ENCODE measurements at places on chromosomes 4 and X. TPM values are rescaled to one million over a fixed set of nuclear protein-coding genes. Genes with fewer than 3 reads are reported as not detected.

DNA sequence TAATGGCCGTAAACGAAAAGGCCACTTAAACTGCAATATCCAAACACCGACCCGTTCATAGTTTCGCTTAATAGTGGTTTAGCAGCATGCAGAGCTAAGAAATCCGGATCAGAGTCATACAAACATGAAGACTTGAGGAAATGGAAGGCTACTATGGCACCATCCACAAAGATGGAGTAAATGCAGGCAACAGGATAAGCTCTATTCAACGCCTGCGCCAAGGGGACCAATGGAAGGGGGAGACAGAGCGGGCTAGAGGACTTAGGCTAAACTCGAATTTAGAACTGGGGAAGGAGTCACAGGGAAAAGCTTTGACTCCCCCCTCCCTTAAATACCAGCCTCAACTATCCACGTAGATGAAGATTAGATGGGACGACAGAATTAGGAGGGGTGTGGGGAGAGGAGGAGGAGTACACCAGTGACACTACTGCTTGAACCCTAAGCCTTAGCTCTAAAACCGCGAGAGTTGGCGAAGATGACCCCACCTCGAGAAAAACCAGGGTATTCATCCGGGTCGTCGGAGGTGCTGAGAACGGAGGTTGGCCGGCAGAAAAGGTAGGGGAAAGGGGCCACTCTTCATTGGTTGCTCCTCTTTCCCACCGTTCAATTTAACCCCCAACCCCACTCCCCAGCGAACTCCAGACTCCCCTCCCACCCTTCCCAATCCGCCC is 3.5 kb downstream of the HUWE1 start:
- no peak for DNase-seq

- DNase-seq = peak; percentile 68
Observed at GRCh38 chr4:82293304-82293703, 80.5 kb downstream of the HNRNPD start.

- DNase-seq = no peak
Observed at GRCh38 chrX:125089761-125090445, 229.8 kb upstream of the TEX13C start.

- DNase-seq = peak; percentile 40
Observed at GRCh38 chr4:71004281-71004851, 10.9 kb downstream of the DCK start.

GRCh38 chr4:5204781-5205180 is 153.5 kb downstream of the STK32B start:
- no peak for DNase-seq

Gene MTMR8
- 9.3 TPM for total RNA-seq

Gene CYLC1
- total RNA-seq = not detected

Gene ERCC6L
- 0.28 TPM for total RNA-seq

Gene RTL9
- not detected for total RNA-seq

All from natural killer cell (primary cell).